NCI-H345 (cell line): ENCODE measurements at places on chromosomes 4 and X.

DNA sequence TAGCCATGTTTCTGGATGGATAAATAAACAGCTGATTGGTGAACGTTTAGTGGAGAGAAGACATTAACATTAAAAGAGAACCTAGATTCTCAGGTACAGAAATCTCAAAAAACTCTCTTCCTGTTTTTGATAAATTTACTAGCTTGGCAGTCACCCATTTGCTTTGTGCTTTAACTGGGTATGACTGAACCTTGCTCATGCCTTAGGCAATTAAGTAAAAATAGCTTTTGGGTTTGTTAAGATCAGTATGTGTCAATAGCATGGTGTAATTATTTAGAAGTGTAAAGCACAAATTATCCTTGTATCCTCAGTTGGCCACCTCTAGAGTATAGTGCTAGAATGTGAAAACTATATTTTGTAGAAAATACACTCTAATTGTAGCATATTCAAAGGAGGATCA, 200.0 kb downstream of the CFAP299 start:
- DNase-seq, result no peak

- DNase-seq, result no peak
Observed at GRCh38 chrX:135556055-135556454, 35.6 kb downstream of the INTS6L start.

- no peak for DNase-seq
Observed at GRCh38 chr4:69753686-69754085, 6.7 kb downstream of the SULT1B1 start.

DNA sequence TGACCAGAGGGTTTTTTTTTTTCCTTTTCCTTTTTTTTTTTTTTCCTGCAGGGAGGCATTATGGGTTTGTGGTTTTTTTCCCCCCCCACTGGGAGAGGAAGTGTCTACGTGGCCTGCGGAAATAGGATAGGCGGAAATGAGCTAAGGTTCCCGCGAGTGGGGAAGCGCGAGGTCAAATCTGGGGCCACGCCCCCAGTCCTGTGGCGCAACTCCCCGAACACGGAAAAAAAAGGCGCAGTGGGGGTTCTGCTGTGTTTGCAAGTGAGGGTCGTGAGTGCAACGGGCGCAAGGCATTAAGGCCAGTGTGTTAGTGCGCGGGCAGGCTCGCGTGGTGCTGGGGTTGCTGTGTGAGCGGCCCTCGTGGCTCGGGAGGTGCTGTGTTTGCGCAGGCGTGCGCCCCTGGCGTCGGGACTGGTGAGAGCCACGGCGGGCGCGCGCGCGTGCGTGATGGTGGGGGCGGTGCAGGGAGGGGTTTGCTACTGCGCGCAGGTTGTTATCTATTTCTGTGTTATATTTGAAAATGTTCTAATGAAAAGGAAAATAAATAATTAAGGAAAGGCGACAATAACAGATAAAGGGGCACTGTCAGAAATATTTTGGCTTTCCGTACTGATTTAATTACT, 685 bp upstream of the MORF4L2 start:
- peak; percentile 86 for DNase-seq

- DNase-seq, result no peak
Observed at GRCh38 chrX:130848763-130849162, 54.2 kb downstream of the ENOX2 start.

GRCh38 chrX:15816886-15817285, 26.6 kb downstream of the ZRSR2 start:
- DNase-seq, result no peak

GRCh38 chr4:182738283-182739047, 178.7 kb downstream of the DCTD start:
- DNase-seq, result no peak

GRCh38 chr4:116118221-116118620, 967.2 kb downstream of the TRAM1L1 start:
- DNase-seq, result peak; percentile 48

DNA sequence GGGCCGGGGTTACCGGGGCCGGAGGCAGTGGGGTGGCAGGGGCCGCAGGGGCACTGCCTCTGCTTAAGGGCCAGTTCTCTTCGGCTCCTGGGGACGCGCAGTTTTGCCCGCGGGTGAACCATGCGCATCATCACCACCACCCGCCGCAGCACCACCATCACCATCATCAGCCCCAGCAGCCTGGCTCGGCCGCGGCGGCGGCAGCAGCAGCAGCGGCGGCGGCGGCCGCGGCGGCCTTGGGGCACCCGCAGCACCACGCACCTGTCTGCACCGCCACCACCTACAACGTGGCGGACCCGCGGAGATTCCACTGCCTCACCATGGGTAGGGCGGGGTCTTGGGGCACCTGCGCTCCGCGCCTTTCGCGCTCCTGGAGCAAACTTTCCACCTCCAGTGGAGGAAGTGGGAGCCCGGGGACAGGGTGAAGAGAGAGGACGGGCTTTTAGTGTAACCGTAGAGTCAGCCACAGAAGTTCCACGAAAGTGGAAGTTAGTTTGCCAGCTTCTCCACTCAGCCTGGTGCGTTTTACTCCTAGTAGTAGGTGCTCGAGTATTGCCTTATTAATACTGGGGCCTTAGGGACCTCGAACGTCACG, 729 bp downstream of the GSX2 start:
- DNase-seq, result no peak

- DNase-seq, result peak; percentile 28
Observed at GRCh38 chr4:25913056-25913850, 767 bp upstream of the SMIM20 start.

DNA sequence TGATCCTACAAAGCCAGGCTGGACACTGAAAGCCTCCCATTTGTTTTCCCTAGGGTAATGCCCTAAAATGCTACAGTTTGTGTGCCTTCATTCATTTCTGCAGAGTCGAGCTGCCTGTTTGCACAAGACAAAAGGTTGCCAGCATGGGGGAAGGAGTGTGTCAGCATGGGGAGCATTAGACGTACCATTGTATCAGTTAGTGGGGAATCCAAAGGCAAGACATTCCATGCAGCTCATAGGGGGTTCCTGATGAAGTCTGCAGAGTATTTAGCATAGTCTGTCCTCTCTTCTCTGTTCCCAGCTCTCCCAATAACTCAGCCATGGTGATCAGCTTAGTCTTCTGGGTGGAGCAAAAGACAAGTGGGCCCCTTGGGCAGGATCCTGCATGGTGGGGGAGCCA, 276.9 kb upstream of the PCDH7 start:
- no peak for DNase-seq

GRCh38 chr4:54400802-54401201, 171.7 kb downstream of the PDGFRA start:
- no peak for DNase-seq

GRCh38 chr4:183596067-183596757, 62.8 kb downstream of the RWDD4 start:
- DNase-seq, result no peak

DNA sequence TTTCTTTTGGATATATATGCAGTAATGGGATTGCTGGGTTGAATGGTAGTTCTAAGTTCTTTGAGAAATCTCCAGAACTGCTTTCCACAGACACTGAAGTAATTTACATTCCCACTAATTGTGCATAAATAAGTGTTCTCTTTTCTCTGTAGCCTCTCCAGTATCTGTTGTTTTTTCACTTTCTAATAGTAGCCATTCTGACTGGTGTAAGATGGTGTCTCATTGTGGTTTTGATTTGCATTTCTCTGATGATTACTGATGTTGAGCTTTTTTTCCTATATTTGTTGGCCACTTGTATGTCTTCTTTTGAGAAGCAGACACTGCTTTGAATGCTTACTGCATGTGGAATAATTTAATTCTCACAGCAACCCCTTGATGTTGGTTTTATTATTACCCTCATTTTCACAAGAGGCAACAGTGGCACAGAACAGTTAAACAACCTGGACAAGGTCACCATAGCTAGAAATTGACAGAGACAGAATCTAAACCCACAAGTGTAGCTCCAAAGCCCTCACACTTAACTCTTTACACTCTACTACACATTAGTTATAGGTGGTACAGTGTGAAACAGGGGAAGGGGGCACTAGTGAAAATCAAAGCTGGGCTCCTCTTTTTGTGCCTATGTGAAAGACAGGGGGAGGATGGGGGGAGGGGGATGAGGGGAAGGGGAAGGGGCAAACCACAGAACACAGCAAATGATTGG, 96.1 kb downstream of the REELD1 start:
- no peak for DNase-seq

DNA sequence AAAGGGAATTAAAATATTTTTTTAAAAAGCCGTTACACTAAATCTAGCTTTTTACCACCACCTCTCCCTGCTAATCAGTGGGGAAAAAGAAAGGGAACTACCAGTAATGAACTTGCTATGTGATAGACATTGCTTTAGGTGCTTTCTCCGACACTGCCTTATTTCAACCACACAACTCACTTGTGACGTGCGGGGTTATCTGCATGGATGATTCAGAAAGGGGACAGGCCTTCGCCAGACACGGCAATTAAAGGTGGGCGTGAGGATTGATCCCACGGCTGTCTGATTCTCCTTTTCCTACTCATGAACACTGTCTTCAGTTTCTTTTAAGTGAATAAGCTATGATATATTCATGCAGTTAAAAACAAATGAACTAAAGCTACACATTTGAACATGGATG, 882 bp upstream of the CXCR3 start:
- DNase-seq, result no peak

DNA sequence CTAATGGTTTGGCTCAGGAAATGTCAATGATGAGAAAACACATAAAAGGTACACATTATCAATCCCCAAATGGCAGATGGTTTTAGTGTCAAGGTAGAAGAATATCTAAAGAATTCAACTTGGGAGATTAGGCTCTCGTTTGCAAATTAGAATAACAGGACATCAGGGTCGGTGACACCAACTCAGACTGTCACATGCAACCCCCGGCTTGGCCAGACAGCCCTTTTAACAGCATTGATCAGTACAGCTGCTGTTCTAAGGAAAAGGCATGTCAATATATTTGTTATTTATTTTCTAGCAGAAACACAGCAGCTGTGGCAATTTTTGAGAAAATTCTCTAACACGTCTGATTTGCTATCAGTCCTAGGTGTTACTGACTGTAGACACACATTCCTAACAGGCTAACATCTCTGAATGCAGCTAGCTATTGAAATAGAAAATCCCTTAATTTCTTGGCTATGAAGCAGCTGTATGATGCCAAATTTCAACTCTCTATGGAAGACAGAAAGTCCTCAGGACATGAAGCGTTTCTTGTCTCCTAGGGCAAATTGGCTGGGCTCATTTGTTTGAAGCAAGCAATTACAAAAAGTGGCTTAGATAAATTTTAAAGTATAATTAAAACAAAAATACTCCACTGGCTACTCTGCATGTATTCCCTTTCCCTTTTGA, 269.0 kb upstream of the CXXC4 start:
- DNase-seq, result no peak

DNA sequence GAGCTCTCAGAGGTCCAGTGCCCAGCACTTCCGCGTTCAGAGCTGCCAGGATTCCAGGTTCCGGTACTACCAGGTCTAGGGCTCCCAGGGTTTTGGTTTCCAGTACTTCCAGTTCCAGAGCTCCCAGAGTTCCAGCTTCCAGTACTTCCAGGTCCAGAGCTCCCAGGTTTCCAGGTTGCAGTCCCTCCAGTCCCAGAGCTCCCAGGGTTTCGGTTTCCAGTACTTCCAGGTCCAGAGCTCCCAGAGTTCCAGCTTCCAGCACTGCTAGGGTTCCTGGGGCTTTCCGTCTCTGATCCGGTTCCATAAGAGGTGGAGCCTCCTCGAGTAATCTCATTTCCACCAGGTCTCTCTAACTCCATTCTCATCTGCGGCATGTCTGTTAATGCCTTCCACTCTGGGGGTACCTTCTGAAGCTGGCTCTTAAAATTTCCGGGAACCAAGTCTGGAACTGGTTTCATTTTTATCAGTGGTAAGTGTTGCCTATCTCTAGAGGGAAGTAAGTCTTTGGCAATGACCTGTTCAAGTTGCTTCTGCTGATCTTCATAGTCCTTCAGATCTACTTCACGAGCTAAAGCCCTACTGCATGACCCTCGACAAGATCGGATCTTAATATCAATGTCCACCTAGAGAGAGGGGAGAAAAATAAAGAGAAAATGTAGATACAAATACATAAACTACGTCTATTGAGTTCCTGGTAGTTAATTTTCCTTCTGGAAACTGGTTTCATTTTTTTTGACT, 4.1 kb downstream of the FGA start:
- no peak for DNase-seq

DNA sequence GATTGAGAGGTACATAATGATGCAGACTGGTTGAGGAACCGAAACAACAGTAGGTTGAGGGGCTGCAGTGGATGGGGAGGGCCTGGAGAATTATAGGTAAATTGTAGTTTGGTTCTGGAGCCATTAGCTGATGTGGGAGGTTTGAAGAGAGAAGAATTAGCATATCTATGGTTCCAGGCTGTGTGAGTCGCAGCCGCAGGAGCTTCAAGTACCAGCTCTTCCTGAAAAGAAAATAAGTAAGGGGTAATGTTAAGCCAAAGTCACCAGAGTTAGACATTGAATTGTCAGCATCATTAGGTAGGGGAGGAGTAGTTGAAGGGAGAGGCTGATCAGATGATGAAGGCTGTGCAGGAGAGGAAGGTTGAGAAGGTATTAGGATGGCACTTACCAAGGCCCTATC, 29.5 kb downstream of the PF4 start:
- no peak for DNase-seq

DNA sequence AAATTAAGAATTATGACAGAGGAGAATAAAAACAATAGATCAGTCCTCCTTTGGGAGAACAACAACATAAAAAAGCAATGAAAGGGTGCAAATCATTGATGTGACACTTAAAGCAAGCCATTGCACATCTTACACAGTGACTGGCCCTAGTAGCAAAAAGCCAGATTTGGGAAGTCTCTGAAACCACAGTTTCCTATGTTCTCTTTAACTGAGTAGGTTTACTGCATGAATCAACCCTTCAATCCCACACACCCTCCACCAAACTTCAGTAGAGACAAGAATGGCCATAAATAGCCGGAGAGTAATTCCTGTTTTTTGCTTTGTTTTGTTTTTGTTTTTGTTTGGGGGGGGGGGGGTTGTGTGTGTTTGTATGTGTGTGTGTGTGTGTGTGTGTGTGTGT, 180.8 kb downstream of the VEGFC start:
- DNase-seq, result no peak

DNA sequence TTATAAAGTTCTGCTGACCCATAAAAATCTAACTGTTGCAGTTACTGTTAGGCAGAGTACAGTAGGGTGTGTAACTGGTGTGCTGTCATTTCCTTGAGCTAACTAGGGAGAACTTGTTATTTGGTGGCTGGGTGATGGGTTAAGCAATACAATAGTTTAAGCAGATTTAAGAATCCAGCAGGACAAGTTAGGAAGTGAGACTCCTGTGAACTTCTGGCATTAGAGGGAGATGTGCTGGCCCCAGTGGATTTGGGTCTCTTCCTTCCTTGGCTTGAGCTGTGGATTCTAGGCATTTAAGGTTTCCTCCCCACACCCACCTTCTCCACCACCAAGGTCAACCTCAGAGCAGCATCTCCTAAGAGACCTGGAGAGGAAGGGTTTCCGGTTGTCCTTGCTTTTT, 70.5 kb downstream of the CLCN5 start:
- DNase-seq, result no peak
